ENCODE measurements at places on chromosomes 3 and 15. TPM values are rescaled to one million over a fixed set of nuclear protein-coding genes. Genes with fewer than 3 reads are reported as not detected.
A peak's percentile ranks its signal among the peaks of the same experiment; 100 is the strongest.

DNA sequence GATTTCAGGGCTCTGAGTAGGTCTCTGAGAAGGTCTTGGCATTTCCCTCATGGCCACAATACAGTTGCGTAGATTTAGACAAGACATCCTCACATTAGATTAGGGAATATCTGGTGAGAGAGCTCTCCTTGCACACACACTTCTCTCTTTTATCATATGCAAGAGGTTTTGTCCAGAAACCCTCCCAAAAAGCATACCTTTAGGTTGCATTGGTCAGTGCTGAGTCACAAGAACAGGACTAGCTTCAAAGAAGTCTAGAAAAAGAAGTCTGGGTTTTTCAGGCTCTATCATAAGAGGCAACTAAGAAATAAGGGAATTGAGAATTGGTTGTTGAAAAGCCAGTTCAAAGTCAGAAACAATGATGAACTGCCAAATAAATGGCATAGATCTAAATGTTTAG is 40.1 kb upstream of the MITF start:
- H3K4me1 ChIP-seq: no peaks in the 10 kb centered on the region
- no peaks in the 10 kb centered on the region for H3K27me3 ChIP-seq
- no peak overlapping the region for H3K27ac ChIP-seq
- H3K4me3 ChIP-seq: no peak overlapping the region
- H3K36me3 ChIP-seq: no peaks in the 10 kb centered on the region

The NLGN1 gene
- 2.1 TPM for total RNA-seq

The UBE2Q2 gene
- 55.7 TPM for total RNA-seq

DNA sequence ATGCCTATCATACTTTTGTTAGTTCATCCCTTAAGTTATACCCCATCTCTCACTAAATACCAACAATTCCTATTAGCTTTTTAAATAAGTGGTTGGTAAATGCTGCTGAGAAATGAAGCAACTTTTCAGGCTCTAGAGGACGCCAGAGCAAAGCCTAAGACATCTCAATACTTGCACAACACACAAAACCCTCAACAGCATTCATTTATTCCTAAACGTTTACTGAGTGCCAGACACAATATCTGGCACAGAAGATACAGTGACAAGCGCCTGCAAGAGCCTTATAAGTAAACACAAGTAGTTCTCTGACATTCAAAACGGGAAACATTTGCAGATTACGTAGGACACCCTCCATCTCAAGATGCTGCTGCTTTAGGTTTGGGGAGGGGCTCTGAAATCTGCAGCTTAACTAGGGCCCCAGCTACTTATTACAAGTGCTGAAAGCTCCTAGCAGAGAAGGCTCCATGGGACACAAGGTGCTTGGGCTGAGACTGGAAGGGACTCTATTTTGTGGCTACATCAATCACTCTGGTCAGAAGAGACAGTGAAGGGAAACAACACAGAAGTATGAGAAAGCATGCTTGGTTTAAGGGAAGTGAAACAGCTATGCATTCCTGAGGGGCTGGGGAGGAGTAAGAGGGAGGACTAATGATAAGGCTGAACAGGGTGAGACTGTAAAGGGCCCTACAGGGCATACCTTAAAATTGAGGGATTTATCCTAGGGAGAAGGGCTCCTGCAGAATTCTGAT is 311.3 kb downstream of the PLCL2 start:
- no peak overlapping the region for H3K4me3 ChIP-seq
- no peaks in the 10 kb centered on the region for H3K4me1 ChIP-seq
- peak; percentile 25 for DNase-seq
- no peaks in the 10 kb centered on the region for H3K27me3 ChIP-seq

The AMOTL2 gene
- 74.6 TPM for total RNA-seq

The RPL29 gene
- 1,076 TPM for total RNA-seq

DNA sequence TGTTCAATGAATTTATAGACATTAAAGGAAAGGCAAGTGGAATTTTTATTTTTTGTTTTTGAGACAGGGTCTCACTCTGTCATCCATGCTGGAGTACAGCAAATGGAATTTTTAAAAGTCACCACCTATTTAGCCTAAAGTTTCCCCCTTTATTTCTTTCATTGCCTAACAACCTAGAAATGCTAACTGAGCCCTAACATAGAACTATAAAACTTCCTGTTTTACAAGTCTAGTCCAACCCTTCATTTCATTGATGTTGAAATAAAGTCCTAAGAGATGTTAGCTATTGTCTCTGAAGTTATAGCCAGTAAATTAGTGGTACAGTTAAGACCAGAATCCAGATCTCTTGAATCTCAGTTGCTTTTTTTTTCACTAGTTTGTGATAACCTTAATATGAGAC is 39.0 kb downstream of the MAPK6 start:
- H3K27me3 ChIP-seq: no peaks in the 10 kb centered on the region
- H3K4me3 ChIP-seq: no peak overlapping the region
- no peak for DNase-seq
- no peak overlapping the region for H3K27ac ChIP-seq
- H3K36me3 ChIP-seq: peaks cover 8% of the 10 kb centered on the region

- DNase-seq: no peak
- H3K27me3 ChIP-seq: no peaks in the 10 kb centered on the region
- no peaks in the 10 kb centered on the region for H3K4me1 ChIP-seq
- no peak overlapping the region for H3K27ac ChIP-seq
- H3K4me3 ChIP-seq: no peak overlapping the region
Measured at GRCh38 chr3:5757213-5757804, 569.8 kb downstream of the EDEM1 start.

DNA sequence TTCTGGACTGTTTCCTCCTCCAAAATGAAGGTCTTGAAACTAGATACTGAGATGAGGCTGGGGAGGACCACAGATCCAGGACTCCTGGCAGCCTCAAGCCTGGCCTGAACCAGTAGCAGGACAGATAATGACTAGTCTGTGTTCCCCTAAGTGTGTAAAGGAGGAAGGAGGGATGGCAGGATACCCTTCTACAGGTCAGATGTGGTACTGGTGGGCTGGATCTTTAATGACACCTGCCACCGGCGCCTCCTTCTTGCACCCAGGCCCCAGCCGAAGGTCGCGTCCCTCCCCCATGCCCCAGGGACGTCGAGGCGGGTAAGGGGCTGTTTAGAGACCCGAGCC is 556 bp downstream of the USP19 start:
- DNase-seq: no peak
- H3K4me3 ChIP-seq: peak overlapping the region; percentile 51
- H3K27ac ChIP-seq: peak overlapping the region; percentile 85
- peaks cover 54% of the 10 kb centered on the region for H3K36me3 ChIP-seq

DNA sequence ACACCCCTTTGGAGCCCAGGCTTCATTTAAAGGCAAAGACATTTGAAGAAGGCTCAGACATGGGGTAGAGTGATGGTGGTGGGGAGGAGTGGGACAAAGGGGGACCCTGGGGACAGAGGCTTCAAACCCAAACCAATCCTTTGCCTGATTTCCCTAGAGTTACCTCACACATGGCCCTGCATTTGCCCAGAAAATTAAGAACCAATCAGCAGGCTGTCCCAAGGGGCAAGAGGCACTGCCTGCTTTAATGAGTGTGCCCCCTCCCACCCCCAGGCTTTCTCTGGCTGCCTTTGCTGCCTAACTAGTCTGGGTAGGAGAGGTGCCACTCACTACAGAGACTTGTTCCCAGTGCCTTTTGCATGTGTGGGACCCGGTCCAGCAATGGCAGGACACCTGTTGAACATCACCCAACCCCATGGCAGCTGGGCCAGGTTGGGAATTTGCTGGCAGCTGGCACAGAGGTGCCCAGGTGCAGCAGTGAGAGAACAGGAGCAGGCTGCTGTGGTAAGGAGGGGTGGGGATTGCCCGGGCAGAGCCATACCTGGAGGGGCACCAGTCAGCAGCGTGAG is 38.4 kb downstream of the CCDC33 start:
- H3K27me3 ChIP-seq: peaks cover 17% of the 10 kb centered on the region
- no peaks in the 10 kb centered on the region for H3K36me3 ChIP-seq
- H3K4me3 ChIP-seq: no peak overlapping the region
- H3K4me1 ChIP-seq: no peaks in the 10 kb centered on the region
- no peak for DNase-seq

- H3K36me3 ChIP-seq: no peaks in the 10 kb centered on the region
- no peaks in the 10 kb centered on the region for H3K27me3 ChIP-seq
- H3K4me1 ChIP-seq: peaks cover 19% of the 10 kb centered on the region
Measured at GRCh38 chr3:114383875-114384557, 90.2 kb downstream of the TIGIT start.

The SLC12A1 gene
- total RNA-seq: not detected

GRCh38 chr15:57440799-57441198 is 64.5 kb downstream of the CGNL1 start:
- H3K36me3 ChIP-seq: no peaks in the 10 kb centered on the region
- H3K4me3 ChIP-seq: no peak overlapping the region
- peak; percentile 65 for DNase-seq
- no peak overlapping the region for H3K27ac ChIP-seq
- no peaks in the 10 kb centered on the region for H3K4me1 ChIP-seq

All from fibroblast of lung (primary cell).